Right lobe of liver (tissue), 6 donors: ENCODE measurements at places on chromosomes 2 and 18. TPM values are rescaled to one million over a fixed set of nuclear protein-coding genes. Genes with fewer than 3 reads are reported as not detected.

Gene MDH1B
- total RNA-seq: 0.32 TPM

GRCh38 chr2:11899264-11899818, 152.9 kb downstream of the LPIN1 start:
- no peak for DNase-seq

Gene ONECUT2
- total RNA-seq: 7.7 TPM

- no peak for DNase-seq
These were observed 16.5 kb downstream of the CDH19 start for GRCh38 chr18:66587430-66587829.

DNA sequence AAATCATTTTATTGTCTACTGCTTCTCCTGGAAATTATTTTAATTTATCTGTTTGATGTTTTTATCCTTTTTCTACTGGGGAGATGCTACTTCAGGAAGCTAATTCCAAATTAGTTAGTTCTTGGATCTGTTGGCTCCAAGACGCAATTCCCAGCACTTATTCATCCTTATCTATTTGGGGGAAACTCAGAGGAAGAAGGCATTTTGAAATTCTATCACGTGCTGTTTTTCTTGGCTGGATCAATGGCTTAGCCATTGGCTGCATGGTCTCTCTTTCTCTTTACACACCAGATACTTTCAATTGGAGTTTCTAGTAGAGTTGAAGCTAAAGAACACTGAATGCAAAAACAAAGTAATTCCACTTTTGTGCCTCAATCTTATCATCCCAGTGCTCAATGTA, 98.3 kb downstream of the RAPGEF4 start:
- DNase-seq: no peak

DNA sequence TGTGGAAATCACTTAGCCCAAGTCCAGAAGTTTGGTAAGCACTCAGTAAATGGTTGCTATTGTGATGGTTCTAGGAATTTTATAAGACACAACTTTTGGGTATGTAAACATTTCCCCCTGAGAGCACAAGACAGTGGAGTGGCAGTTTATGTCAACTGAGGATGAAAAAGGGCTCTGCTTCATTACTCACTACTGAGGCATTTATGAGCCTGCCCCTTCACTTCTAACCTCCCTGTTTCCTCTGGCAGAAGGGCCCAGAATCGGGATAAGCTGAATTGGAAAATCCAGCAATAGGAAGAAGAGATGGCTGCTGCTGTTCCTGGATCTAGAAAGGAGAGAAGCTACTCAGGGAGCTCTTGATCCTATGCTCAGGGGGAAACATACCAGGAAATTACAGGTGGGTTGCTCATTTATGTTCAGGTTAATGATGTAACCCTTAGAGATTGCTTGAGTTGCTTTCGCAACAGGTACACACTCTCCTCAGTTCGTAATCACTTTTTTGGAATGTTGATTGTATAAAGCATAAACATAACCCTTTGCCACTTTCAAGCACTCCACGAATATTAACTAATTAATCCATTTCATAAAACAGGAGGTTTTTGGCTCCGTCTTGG, 46.3 kb downstream of the ADCYAP1 start:
- DNase-seq: no peak

GRCh38 chr2:586641-587076, 90.5 kb downstream of the TMEM18 start:
- no peak for DNase-seq

Gene POTEI
- not detected for total RNA-seq

DNA sequence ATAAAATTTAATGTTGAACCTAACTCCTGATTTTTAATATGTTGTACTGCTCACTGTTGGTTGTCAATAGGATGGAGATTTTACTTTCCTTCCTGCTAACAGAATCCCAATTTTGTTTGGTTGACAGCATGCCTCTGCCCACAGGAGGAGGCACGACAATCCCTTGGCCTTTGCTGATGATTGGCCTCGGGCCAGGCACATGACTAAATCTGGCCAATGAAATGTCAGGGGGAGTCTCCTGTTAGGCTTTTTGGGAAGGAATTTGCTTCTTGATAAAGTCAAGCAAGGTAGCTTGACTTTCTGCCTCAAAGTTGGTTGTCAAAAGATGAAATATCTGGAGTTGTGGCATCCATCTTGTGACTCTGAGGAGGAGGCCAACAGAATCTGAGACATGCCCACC, 6.8 kb upstream of the TGFA start:
- DNase-seq: no peak

DNA sequence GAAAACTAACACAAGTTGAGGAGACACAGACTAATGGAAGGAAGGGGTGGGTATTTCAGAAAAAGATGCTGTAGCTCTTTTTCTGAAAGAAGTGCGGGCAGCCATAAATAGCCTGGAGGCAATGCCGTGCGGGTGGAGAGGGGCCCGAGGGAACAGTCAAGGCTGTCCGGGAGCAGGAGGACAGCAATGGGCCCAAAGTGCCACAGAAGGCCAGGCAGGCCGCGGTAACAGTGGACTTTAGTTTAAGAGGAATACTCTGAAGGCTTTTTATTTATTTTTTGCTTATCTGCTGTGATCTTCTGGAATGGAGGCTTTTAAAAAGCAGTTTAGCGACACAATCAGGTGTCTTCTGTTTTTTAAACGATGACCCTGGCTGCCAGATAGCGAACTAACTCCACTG, 2.8 kb downstream of the ITGB1BP1 start:
- DNase-seq: no peak

Gene CHAC2
- 2.4 TPM for total RNA-seq

Gene SLC23A3
- 0.62 TPM for total RNA-seq
